Substantia nigra (tissue), 51 donors: ENCODE measurements at places on chromosomes 16 and 17.
A peak's percentile ranks its signal among the peaks of the same experiment; 100 is the strongest.

DNA sequence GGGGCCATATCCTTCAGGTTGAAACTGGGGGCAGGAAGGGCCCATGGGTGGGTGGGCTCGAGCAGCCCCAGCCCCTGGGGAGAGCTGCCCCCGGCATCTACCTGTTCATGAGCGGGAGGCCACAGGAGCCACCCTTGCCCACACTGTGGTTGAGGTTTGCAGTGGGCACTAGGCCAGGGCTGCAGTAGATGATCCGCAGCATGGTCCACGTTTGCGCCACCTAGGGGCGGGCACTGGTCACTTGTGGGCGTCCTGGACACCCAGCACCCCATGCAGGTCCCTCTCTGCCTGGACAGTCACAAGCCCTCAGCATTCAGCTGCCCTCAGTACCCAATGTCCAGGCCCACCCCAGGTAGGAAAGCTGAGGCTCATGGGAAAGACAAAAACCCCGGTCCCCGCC is 1.8 kb upstream of the JMJD8 start:
- DNase-seq = peak; percentile 35

DNA sequence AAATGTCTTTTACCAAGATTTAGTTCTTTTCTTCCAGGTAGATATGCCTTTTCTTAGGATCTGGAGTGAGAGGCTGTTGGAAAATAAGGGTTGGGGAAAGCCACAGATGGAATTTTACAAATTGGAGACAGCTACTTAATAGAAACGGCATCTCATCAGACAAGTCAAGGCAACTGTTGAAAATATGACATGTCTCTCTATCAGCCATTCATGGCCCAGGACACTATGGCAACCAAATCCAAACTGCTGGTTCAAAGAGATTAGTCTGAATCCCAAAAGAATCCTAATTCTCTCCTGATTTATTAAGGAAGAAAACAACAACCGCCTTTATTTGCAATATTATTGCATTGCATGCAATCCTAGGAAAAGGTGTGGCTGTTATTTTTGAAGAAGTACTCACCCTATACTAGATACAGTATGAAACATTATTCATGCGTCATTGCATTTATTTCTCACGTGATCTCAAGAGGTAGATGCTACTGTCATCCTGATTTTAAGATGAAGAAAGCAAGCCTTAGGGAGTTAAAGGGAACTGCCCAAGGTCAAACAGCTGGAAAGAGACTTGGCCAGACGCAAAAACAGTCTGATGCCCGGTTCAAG is 12.6 kb upstream of the CEP20 start:
- no peak for DNase-seq

GRCh38 chr16:27698266-27698665 is 148.3 kb downstream of the KATNIP start:
- no peak for DNase-seq

DNA sequence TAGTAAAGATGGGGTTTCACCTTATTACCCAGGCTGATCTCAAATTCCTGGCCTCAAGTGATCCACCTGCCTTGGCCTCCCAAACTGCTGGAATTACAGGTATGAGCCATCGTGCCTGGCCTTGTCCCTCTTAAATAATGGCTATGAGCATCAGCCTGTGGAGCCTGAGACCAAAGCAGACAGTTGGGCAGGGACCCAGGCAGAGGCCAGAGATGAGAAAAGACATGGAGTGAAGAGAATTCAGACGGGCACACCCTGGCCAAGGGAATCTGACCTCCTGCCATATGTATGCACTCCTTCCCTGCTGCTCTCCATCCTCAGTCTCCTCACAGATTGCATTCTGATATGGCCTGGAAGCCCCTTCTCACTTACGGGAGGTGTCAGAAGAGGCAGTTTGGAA is 98.4 kb upstream of the DNAH9 start:
- no peak for DNase-seq

DNA sequence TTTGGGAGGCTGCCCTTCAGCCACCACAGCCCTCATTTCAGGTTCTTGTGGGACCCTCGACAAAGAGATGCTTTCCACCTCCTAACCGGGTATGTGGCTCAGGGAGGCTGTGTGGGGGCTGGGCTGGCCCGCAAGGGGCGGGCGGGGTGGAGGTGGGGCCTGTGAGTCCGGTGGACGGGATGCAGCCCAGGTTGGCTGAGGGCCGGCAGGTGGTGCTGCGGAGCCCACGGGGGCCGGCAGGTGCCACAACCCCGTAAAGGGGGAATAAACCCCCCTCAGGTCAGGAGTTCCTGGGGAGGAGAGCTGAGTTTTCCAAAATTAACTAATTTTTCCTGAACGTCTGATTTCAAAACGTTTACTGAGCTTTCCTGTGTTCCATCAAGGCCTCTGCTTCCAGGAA is 4.9 kb upstream of the CIAO3 start:
- DNase-seq = no peak

DNA sequence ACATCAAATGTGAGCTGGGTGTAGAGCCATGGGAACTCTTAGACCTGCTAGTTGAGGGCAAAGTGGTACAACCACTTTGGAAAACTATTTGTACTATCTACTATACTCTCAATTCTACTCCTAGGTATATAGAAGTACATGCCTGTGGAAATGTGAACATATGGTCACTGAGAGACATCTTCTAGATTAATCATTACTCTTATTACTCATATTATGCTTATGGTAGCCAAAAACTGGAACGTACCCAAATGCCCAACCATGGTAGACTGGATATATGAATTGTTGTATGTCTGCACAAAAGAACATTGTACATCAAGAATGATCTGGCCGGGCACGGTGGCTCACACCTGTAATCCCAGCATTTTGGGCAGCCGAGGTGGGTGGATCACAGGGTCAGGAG is 2.7 kb downstream of the WDR45B start:
- DNase-seq = no peak

DNA sequence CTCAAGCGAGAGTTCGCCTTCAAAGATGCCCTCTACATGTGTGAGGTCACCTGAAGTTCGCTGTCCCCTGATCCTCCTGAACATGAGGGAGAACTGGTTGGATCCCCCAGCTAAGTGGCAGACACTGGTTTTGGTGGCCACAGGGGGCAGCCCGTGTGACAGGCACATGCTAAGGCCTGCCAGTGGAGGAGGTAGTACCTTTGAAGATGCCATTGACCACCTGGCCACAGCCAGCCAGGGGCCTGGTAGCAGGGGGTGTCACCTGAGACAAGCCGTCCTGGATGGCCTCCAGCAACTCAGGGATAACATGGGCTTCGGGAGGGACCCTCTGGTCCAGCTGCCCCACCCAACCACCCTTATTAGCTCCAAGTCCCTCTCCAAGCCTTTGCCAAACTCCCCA is 7.3 kb upstream of the ALDH3A1 start:
- DNase-seq = no peak

GRCh38 chr16:83269048-83269447 is 538.7 kb upstream of the HSBP1 start:
- no peak for DNase-seq

DNA sequence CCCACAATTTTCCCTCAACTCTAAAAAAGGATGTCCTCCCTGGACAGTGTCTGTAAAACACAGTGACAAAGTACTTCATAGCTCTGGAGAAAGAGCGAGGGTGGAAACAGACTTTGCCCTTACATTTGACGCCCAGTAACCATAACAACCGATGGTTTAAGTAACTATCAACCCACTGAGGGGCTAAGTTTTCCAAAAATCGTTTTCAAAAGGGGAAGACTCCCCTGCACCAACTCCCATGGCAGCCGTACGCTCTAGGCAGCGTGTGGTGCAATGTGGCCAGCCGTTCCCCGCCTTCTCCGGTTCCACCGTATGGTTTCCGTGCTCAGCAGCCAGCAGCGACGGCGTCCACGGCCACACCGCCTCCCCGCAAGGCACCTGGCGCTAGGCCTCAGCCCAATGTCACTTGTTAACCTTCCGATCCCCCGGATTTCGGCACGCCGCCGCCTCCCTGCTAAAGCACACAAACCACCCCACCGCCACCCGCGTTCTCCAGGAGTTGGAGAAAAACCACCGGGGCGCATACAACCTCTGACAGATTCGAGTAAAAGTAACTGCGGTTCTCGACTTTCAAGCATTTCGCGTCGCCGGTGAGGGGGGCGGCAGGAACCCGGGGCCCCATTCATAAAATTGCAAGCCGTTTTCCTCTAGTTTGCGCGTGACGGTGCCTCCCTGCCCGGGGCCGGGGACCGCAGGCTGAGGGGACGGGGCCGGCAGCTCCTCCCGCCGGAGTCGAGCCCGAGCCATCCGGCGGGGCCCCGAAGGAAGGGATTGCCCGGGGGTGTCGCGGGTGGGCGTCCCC is 661 bp downstream of the TEX2 start:
- peak; percentile 25 for DNase-seq

DNA sequence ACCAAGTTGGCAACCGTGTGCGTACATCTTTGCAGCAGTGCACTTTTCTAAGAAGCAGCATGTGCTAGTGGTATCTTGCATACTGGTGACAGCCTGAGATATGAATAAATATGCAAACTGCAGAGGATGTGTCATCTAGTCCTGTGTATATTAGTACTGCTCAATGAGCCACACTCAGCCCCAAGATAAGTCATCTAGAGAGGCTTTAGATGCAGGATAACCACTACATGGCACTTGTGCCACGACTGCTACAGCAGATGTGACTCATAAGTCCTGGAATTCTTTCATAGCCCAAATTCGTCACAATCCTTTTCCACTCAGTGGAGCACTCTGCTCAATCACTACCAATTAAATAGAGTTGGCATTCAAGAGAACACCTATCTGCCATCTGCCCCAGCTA is 171.5 kb downstream of the AXIN2 start:
- no peak for DNase-seq

DNA sequence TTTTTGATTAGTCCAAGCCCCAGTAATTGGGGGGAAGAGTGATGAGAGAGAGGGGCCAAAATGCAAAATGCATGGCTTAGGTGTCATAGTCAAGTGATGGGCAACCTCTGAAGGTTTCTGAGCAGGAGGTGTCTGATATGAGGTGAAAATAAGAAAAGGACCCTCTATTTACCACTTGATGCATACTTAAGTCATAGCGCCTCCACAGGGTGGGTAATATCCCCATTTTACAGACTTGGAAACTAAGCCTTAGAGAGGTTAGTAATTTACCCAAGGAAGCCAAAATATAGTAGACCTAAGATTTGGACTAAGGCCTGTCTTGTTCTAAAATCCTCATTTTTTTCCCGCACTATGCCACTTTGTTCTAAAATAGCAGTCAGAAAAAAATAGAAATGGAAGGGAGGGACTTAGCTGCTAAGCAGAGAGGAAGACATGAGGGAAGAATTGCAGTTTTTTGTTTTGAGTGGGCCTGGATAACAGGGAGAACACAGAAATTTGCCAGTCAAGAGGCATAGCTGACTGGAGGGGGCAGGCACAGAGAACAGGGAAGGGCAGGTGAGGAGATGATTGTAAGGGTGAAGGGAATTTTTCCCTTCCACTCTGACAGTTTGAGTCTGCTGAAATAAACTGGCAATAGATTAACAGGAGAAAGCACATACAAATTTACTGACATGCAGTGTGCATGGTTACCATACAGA is 2.3 kb upstream of the GRB2 start:
- DNase-seq = no peak

GRCh38 chr17:6639586-6640535 is 650 bp downstream of the KIAA0753 start:
- DNase-seq = no peak
